ENCODE measurements at places on chromosomes 2 and 18.

- no peak for DNase-seq
These were observed 3.3 kb downstream of the TNP1 start for GRCh38 chr2:216856406-216857065.

- DNase-seq, result no peak
These were observed 2028.6 kb upstream of the CELF4 start for GRCh38 chr18:39594206-39594605.

DNA sequence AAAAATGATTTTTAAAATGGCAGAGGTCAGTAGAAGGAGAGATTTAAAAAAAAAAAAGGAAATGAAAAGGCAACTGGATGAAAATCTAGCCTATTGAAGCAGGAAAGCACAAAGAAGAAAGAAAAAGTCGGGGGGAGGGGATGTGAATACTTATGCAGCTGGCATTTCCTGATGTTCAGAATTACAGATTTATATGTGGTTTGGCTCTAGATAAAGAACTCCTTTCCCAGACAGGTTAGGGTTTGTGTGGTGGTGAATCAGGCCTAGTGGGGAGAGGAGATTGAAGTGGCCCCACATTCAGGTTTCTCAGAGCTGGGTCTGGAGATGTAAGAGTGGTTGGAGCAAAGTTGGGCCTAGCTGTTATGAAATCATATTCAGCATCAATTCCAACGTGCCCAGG lies 394.4 kb downstream of the FIGN start:
- DNase-seq, result no peak

GRCh38 chr2:134274121-134274520 lies 20.2 kb downstream of the MGAT5 start:
- DNase-seq, result no peak

DNA sequence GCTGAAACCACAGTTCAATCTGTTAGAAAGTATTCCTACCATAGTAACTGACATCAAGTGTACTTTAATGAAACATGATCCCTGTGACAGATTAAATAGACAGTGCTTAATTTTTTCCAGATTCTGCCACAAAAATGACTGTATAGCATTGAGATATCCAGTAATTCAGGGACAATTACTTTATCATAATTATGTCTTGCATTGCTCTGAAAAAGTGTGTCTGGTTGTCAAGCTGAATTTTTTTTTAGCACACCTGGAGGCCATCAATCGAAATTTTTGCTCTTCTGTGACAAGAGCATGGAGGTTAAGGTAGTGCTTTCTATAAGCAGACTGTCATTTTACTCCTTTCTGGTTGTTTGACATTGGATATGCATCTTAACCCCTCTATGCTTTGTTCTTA lies 1083.8 kb upstream of the NRXN1 start:
- no peak for DNase-seq

- peak; percentile 76 for DNase-seq
These were observed 47.5 kb downstream of the CHRNA1 start for GRCh38 chr2:174716785-174717184.

DNA sequence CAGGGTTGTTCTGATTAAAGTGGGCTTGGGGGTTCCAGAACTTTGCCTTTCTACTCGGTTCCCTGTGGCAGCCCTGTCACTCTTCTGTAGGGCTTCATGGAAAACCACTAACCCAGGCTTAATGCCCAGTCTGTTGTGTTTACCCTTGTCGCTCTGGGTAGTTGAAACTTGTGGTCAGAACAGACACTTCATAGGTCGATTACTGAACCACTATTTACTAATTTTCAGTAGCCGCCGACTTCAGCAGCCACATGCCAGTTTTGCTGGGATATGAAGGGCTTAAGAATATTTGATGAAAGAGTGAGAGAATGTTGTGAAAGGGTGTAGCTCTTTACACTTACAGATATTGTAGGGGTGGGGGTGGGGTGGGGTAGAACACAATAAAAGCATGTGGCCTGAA lies 362.3 kb downstream of the RND3 start:
- DNase-seq, result no peak

GRCh38 chr18:70672581-70672980 lies 383.7 kb downstream of the SOCS6 start:
- DNase-seq, result no peak

DNA sequence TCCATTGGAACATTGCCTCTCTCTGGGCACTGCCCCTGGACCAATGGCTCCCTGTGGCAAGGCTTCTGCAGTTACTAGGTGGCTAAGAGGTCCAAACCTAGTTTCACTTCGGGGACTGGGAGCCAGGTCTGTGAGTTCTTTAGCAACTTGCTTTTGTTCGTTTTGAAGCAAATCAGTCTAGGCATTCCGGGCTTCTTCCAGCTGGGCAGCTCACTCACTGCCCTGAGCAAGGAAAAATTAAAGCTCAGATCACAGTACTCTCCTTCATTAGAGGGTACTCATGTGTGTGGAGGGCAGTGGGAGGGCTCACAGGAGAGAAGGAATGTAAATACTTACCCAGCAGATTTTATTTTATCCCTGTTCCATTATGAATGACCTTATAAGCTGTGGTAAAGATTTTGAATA lies 80.3 kb downstream of the SPP2 start:
- DNase-seq, result no peak

GRCh38 chr18:12121175-12122042 lies 27.8 kb downstream of the ANKRD62 start:
- no peak for DNase-seq

All from activated CD4-positive, alpha-beta T cell treated with anti-CD3 and anti-CD28 coated beads, Interleukin-2, amount 10 ng/mL, durations not matched to agents 24 days and 14 days (primary cell).